ENCODE measurements at places on chromosomes 6 and 20.
A peak's percentile ranks its signal among the peaks of the same experiment; 100 is the strongest.

DNA sequence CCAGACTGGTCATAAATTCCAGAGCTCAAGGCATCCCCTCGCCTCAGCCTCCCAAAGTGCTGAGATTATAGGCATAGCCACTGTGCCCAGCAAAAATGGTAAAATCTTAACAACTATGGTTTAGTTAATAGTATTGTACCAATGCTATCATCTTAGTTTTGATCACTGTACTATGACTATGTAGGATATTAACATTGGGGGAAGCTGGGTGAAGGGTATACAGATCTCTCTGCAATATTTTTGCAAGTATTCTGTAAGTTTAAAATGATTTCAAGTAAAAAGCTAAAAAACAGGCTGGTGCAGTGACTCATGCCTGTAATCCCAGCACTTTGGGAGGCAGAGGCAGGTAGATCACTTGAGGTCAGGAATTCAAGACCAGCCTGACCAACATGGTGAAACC is 7.8 kb downstream of the PIGU start:
- no peak for DNase-seq

DNA sequence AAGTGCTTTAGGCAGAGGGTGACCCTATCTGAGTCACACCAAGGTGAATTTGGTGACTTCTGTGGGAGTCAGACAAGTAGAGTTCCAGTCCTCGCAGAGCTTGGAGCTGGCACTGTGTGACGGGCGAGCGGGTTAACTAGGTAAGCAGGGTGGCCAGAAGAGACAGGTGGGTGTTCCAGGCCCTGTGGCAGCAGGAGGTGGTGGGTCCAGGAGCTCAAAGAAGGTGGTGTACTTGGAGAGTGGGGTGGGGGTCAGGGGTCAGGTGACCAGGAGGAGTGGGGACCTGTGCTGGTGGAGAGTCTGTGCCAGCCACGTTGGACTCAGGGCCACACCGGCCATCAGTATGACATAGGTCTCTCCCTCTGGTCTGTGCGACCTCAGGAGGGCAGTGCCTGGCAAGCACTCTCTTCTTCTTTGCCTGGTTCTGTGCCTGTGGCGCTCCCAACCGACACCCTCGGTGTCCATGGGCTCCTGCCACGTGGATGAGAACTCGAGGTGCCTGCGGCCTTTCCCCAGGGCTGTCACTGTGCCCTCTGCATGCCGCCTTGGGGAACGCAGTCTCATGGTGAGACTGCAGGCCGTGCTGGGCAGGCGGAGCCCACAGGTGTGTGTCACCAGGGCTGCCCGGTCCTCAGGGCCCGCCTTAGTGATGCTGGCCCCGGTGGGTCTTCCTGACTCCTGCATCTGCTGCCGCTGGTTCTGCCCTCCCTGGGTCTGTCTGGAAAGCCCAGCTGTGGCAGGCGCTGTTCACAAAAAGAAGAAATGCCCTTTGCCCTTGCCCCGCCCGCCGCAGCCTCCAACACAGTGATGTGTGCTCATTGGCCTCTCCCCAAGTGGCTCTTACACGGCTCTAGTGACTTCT is 1.6 kb downstream of the MRGBP start:
- DNase-seq: no peak

DNA sequence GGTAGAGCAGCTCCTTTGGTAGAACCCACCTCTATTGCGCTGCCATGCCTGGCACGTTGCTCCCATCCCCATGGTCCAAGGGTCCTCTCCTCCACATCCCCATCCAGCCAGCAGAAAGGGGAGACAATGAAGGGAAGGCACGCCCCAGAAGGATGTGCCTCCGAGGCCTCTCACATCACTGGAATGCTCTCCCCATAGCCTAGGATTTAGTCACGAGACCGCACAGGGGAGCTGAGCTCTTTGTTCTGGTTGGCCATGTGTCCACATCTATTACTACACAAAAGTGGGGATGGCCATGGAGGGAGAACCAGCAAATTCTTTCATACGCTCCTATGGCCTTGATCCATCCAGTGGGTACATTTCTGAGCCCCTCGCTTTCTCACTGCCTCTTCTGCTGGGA is 60.5 kb upstream of the SALL4 start:
- DNase-seq: no peak

- DNase-seq: peak; percentile 67
Measured at GRCh38 chr6:73657201-73657600, 3.4 kb upstream of the SLC17A5 start.

GRCh38 chr6:87789198-87789899 is 87.3 kb upstream of the AKIRIN2 start:
- no peak for DNase-seq

GRCh38 chr20:1247689-1248088 is 18.4 kb upstream of the SNPH start:
- no peak for DNase-seq

GRCh38 chr6:150189122-150189521 is 46.3 kb downstream of the PPP1R14C start:
- no peak for DNase-seq

DNA sequence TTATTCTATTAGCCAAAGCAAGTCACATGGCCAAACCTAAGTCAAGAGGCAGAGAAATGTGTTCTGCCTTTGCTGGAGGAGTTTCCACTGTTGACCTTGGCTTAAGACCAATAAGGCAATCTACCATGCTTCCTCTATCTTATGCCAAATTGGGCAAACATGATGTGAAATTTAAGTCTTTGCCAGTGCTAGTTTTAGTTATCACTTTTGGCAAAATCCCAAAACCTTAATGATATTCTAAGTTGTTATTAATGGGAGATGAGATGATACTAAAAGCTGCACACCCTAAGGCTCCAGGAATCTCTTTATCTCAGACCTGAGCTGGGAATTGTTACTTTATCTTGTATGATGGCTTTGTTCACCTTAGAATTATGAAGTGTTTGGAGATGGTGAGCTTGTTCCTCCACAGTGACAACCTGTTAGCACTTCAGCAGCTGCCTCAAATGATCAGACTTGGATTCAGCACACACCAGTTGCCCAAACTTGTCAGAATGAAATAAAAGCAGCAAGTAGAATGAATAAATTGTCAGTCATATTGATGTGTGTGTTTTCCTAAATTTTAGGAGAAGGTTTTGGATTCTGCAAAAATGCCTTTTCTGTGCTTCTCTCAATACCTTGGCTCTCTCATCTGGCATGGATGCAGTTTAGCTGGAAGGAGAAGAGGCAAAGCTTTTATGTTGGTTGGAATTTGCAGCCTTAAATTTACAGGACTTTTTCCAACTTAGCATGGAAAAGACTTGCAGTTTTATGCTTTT is 49.3 kb downstream of the RIN2 start:
- no peak for DNase-seq

GRCh38 chr20:9597547-9597946 is 83.2 kb downstream of the LAMP5 start:
- no peak for DNase-seq

GRCh38 chr6:44333273-44333919 is 9.1 kb upstream of the SPATS1 start:
- DNase-seq: no peak

GRCh38 chr6:107800564-107801164 is 23.4 kb downstream of the SCML4 start:
- no peak for DNase-seq

DNA sequence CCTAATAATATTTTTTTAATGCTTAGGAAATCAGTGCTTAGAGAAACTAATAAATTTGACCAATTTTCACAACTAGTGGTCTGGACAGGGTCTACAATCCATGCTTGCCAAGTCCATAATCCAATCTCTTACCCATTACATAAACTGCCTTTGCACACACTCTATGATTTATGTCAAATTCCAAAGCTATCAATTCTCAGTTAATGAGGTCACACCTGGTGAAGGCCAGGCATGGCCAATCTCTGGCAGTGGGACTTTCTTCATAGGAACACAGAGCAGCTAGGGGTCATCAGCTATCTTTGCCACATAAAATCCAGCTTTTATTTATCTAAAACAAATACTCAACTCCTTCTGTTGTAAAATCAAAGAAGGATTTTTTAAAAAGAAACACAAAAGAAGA is 21.2 kb downstream of the PAK5 start:
- DNase-seq: no peak

DNA sequence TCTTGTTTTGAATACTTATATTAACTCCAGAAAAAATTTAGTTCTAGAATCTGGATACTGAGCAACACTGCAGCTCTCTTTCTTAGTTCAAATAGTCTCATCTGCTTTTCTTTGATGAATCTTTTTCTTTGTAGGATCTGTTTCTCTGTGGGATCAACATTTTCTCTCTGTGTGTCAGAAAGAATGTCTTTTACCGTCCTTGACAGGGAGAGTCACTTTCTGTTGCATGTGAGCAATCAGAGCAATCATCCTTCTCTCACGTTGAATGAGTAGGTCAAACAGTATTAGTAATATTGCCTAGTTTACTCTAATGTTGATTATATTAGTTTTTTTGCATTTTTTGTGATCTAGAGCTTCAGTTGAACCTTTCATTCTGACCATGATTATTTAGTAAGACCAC is 130.9 kb downstream of the TRMT11 start:
- no peak for DNase-seq

DNA sequence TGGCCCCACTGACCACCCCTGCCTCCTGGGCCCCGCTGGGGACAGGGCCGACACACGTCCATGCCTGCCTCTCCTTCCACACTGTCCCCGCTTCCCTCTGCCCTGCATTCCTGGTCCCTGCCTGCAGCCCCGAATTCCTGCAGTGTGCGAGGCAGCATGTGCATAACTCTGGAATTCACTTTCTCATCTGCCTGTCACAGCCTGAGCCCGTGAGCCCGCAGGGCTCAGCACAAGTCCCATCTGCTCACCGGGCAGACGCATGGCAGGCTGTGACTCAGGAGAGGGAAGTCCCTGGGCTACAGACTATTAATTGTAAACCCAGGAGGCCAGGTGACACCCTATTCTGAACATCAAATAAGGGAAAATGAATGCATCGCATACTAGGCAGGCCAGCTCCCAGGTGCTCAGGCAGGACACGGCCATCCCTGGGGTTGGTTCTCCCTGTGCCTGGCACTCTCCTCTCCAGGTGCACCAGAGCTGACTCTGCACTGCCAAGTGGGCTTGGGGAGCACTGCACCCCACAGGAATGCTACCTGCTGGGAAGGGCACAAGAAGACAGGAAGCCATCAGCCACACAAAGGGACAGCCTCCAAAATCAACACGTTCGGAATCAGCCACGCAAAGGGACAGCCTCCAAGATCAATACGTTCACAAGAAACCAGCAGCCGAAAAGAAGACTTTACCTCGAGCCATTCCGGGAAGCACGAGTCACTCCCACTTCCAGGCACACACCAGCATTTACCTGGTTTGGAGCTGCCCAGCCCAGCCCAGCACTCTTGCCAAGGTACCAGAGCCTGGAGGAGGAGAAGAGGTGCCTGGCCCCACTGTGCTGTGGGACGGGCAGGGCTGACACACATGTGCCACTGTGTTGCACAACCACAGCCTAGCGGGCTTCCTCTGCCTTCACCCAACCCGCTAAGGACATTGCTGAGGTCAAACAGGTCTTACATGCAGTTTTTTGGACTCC is 65.9 kb downstream of the DLL1 start:
- DNase-seq: no peak

DNA sequence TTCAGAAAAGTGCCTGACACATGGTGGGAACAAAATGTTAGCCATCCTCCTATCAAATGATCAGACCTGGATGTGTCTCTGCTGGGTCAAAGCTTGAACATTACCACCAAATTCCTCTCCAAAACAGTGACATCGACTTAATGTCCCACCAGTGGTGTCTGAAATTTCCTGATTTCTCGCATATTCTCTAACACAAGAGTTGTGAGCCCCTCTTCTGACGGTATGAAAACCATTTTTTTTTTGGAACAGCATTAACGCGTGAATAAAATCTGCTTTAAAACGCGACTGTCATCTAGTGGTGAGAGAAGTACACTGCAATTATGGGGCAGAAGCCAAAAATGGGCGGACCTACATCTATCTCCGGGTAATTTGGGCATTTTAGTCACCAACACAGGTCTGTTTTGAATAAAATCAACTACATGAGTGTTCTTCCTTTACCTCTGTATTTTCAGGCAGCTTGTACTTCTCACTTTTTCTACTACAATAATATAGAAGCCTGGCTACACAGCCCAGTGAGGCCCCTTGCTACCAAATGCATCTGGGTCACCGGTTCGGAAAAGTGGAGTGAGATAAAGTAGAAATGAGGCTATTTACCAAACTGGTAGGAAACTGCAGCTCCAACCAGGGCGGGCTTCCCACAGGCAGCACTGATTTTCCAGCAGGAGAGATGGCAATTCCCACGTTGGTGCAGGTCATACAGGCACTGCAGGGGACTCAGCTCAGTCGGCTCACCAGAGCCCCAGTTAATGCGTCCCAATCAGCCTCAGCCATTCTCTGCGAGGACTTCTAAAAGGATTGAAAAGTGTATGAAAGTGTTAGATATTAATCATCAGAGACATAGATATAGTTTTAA is 27.4 kb downstream of the MGME1 start:
- peak; percentile 54 for DNase-seq

DNA sequence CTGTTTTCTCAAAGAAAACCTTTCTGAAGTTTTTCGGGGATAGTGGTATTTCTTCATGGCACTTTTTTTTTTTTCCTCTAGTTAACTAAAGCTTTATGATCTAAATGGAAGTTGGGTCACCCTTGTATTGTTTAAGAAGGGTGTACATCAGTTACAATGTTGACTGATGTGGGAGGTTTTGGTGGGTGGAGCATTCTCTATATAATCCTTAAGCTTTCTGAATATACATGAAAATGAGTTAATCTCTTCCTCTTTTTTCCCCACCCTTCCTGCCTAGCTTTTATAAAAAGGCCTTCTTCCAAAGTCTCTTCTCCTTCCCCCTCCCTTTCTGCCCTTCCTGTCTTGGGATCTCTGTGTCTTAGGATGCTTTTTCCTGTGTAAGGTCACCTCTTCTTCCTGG is 47.2 kb downstream of the DHX35 start:
- DNase-seq: no peak

DNA sequence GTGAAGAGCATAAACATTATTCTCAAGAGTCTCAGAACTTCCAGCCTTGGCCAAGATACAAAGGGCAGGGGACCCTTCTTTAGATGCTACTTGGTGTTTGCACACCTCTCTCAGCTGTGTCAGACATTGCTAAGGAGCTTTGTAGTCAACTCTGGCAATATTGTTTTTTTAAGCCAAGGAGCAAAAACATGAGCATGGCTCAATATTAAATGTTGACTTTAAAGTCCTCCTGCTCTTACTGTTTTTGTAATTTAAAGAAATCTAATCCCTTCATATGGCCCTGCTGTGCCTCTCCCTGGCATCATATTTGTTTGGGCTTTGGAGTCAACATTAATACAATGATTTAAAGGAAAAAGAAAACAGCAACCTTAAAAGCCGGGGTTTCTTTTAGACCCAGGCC is 67.9 kb upstream of the TMEM170B start:
- DNase-seq: no peak

- peak; percentile 69 for DNase-seq
Measured at GRCh38 chr20:31923388-31924331, 28.2 kb downstream of the PDRG1 start.

DNA sequence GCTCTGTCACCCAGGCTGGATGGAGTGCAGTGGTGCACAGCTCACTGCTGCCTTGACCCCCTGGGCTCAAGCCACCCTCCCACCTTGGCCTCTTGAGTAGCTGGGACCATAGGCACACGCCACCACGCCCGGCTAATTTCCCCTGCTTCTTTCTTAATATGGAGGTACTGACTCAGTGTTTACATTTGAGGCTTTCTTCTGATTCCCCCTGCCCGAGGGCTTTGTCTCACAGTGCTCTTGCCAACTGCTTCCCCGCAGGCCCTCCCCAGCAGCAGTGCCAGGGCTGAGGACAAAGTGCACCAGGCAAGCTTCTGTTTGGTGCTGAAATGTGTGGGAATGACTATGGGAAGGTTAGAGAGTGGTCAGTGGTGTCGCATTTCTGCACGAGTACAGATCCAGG is 34.8 kb downstream of the NR2E1 start:
- DNase-seq: no peak

Measured in activated CD8-positive, alpha-beta T cell treated with anti-CD3 and anti-CD28 coated beads for 36 hours (primary cell).